Hepatocyte (in vitro differentiated cells): ENCODE measurements at places on chromosomes 12 and 14. TPM values are rescaled to one million over a fixed set of nuclear protein-coding genes. Genes with fewer than 3 reads are reported as not detected.
A peak's percentile ranks its signal among the peaks of the same experiment; 100 is the strongest.

The PLCZ1 gene
- not detected in 2 replicates for total RNA-seq

GRCh38 chr12:57807285-57807684 lies 11.2 kb downstream of the AVIL start:
- no peak for DNase-seq

GRCh38 chr14:105987563-105987962 lies 461.2 kb downstream of the TMEM121 start:
- no peak for DNase-seq

The CCDC198 gene
- 21.8 and 34.5 TPM in 2 replicates for total RNA-seq

The INHBC gene
- total RNA-seq = 1.3 and 1.8 TPM in 2 replicates

GRCh38 chr12:122665349-122665748 lies 37.8 kb downstream of the HCAR2 start:
- DNase-seq = no peak

- no peak for DNase-seq
Observed at GRCh38 chr12:25876383-25877045, 82.0 kb upstream of the RASSF8 start.

- DNase-seq = peak; percentile 35
Observed at GRCh38 chr12:10385166-10385613, 4.7 kb downstream of the KLRK1 start.

GRCh38 chr14:93713726-93714405 lies 74.4 kb downstream of the PRIMA1 start:
- no peak for DNase-seq

GRCh38 chr14:105138551-105139111 lies 29.9 kb downstream of the JAG2 start:
- no peak for DNase-seq

DNA sequence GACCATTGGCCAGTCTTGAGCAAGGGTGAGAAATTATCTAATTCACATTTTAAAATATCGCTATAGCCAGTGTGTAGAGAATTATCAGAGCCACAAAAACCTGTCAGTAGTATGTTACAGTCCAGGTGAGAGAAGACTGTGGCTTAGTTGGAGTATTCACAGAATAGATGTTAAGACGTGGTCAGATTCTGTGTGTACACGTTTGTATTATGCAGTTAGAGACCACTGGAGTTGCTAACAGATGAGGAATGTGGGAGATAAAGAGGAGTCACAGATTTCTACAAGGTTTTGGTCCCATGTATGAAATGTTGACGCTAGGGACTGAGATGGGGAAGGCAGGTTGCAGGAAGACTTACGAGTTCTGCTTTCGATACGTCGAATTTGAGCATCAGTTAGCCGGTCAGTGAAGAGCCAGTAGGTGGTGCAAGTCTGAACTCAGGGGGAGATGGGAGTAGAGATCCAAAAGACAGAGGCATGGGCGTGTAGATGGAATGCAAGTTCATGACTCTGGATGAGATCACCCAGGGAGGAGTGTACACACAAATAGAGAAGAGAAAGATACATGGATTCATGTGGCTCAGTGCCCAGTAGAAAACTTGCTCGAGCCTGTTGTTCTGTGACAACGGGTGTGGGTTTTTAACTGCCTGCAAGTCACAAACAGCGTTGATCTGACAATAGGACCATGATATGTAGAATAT lies 114.8 kb upstream of the FLRT2 start:
- DNase-seq = peak; percentile 65

DNA sequence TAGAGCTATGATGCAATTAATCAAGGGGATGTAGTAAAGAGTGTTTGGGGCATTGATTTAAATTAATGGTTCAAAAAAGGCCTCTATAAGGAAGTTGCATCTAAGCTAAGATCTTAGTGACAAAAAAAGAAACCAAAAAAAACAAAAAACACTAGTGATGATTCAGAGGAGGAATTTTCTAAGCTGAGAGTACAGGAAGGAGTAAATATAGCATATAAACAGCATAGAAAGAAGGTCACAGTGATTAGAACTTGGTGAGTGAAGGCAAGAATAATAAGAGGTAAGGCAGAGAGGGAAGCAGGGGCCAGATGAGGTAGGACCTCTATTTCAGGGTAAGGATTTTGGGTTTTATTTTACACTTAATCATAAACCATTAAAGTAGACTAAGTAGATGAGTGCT lies 48.0 kb upstream of the PDZRN4 start:
- no peak for DNase-seq

DNA sequence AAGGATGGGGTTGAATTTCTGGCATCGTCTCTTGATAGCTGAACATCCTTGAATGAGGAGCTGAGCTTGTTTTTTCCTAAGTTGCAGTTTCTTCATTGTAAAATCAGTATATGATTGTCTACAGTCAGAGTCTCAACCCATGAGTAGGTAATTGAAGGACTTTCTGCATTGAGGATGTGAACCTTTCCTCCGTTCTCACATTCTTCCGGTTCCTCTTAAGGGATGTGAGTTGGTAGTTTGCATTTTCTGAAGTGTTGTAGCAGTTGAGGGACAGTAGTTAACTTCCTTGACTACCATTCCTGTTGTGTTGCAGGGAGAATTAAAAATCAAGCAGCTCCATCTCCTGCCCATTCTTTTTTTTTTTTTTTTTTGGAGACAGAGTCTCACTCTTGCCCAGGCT lies 19.1 kb downstream of the TPCN1 start:
- no peak for DNase-seq

DNA sequence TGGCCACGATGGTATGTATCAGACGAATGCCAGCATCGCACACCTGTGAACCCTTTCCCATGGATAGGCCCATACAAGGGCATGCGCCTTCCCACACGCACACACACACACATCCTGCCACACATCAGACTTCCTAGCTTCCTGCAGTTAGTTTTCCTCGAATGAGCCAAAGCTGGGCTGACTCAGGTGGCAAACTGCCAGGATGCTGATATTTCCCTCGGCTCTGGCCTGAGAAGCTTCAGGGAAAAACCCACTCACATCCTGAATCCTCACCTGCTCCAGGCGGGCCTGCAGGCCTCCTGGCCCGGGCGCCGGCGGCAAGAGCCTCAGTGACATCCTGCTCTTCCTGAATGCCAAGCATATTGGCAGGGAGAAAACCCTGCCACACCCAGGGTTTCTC lies 22.4 kb downstream of the CALM1 start:
- DNase-seq = peak; percentile 78

GRCh38 chr12:111953455-111953854 lies 59.5 kb downstream of the TMEM116 start:
- DNase-seq = no peak

GRCh38 chr12:28446031-28446430 lies 255.8 kb downstream of the CCDC91 start:
- no peak for DNase-seq

- no peak for DNase-seq
Observed at GRCh38 chr14:100298551-100299237, 7.5 kb downstream of the SLC25A29 start.

The IFNG gene
- total RNA-seq = not detected in 2 replicates

DNA sequence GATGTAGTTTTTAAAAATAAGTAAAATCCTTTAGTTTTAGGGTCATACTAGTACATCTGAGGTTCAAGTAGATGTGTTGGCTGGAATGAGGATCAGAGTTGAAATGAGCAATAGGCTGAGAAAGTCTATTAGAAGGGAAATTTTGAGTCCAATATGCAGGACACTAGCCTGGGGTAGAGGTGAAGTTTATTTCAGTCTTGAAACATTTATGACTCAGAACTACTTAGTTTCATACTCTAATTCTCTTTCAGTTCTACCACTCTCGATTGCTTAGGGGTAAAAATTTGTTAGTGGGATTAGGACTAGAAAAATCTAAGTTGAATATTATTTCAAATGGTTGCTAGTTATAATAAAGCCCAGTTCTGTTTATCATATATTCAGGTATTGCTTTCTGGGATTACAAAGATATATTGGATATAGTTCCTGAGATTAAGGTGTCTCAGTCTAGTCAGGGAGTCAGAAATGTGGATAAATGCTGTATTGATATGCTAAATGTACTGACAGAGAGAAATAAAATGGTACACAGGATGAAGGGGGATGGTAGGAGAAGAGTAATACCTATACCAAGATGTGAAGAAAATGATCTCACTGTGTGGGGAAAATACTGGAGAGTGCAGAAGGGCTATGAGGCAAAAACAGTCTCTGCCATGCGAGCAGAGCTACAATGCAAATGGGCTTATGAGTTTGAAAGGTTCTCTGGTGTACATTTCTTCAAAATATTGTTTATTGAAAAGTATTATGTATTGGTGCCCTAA lies 395.8 kb upstream of the FBXO33 start:
- DNase-seq = no peak

GRCh38 chr12:105167346-105167745 lies 59.8 kb downstream of the WASHC4 start:
- DNase-seq = no peak

The NAB2 gene
- total RNA-seq = 21.9 and 24.8 TPM in 2 replicates

- DNase-seq = no peak
Observed at GRCh38 chr14:75044752-75045151, 6.5 kb downstream of the MLH3 start.

GRCh38 chr14:95313707-95314106 lies 6.0 kb downstream of the CLMN start:
- DNase-seq = peak; percentile 81

GRCh38 chr14:34324363-34324795 lies 137.7 kb downstream of the SPTSSA start:
- DNase-seq = peak; percentile 67

DNA sequence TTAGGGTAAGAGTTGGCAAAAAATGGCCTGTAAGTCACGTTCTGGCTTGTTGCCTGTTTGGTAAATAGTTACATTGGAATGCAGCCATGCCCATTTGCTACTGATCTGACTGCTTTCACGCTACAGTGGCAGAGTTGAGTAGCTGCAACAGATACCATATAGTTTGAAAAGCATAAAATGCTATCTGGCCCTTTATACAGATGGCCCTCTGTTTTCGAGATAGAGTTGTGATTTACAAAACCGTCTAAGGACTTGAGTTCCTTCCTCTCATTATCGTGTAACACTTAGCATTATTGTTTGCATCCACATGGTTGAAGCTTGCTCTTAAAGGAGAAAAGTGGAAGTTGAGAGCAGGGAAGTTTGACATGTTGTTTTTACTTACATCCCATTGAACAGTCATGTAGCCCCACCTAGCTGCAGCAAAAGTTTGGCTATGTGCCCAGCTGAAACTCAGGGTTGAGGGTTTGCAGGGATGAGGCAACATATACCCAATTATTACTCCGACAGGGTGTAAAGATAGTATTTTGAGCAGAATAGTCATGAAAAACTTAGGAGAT lies 11.3 kb upstream of the SCFD1 start:
- peak; percentile 50 for DNase-seq

The TRHDE gene
- total RNA-seq = 4.4 and 5.0 TPM in 2 replicates

The NKX2-1 gene
- total RNA-seq = 2.7 and 4.7 TPM in 2 replicates

GRCh38 chr12:22287101-22287500 lies 47.4 kb downstream of the ST8SIA1 start:
- DNase-seq = no peak

- peak; percentile 74 for DNase-seq
Observed at GRCh38 chr14:49972823-49973222, 79.9 kb downstream of the ARF6 start.

The ANO4 gene
- total RNA-seq = 2.3 and 2.6 TPM in 2 replicates

GRCh38 chr14:70057519-70058136 lies 131.1 kb downstream of the SLC8A3 start:
- DNase-seq = peak; percentile 13

GRCh38 chr12:57454566-57455373 lies at the start of gene INHBE:
Gene INHBE (plus strand): TSS chr12:57455307. CDS start chr12:57455537, 230 bp downstream.
- DNase-seq = peak; percentile 83

The GDF3 gene
- total RNA-seq = not detected in 2 replicates

GRCh38 chr12:123055281-123055766 lies 74.8 kb downstream of the ARL6IP4 start:
- no peak for DNase-seq

- no peak for DNase-seq
Observed at GRCh38 chr14:81673930-81674329, 140.3 kb upstream of the SEL1L start.

DNA sequence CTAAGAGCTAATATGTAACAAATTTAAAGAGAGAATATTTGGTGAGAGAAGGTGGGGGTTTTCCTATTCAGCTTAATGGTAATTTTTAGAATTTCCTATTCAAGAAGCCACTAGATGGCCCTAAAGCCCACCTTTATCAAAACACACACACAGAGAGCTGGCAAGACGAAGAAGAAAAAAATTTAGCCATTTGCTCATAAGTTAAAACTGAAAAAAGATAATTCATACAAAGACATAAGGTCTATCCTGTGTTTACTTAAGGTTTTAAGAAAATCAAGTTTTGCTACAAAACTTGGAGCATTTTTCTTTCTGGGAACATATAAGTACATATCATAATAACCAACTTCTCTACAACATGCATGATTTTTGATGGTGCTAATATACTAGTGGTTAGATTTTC lies 46.8 kb upstream of the PCED1B start:
- DNase-seq = peak; percentile 72

DNA sequence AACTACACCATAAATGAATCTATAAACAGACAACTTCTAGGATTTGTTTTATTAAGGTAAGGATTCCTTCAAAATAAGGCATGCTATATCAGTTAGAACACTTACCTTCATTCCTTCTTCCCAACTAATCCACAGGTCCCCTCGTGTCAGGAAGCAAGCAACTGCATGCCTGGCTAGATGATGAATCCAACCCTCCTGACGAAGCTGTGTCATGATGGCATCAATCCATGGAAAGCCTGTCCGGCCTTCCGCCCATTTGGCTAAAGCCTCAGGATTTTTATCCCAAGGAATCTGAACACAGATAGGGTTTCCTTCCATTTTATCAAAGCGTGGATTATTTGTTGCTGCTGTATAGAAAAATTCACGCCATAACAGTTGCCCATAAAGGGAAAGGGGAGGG lies 12.5 kb upstream of the MTERF2 start:
- peak; percentile 27 for DNase-seq
